ENCODE measurements at places on chromosomes 12 and 14.

GRCh38 chr12:45208604-45209487, 7.0 kb upstream of the ANO6 start:
- DNase-seq, result no peak

DNA sequence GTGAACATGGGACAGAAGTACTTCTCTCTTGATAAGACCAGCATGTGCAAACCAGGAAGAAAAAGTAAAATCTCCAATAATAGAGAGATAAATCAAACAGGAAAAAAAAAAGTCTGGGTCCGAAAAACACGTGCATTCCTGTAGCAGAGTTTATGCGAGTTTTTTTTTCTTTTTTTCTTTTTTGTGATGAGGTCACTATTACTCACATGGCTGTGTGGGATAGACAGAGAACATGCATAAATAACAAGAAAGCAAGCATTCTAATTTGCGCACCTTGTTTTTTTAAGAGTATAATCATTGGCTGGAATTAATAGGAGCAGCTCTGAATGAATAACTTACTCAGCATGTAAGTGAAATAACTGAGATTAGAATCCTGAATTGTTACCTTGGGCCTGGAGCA, 91.9 kb upstream of the CPM start:
- no peak for DNase-seq

DNA sequence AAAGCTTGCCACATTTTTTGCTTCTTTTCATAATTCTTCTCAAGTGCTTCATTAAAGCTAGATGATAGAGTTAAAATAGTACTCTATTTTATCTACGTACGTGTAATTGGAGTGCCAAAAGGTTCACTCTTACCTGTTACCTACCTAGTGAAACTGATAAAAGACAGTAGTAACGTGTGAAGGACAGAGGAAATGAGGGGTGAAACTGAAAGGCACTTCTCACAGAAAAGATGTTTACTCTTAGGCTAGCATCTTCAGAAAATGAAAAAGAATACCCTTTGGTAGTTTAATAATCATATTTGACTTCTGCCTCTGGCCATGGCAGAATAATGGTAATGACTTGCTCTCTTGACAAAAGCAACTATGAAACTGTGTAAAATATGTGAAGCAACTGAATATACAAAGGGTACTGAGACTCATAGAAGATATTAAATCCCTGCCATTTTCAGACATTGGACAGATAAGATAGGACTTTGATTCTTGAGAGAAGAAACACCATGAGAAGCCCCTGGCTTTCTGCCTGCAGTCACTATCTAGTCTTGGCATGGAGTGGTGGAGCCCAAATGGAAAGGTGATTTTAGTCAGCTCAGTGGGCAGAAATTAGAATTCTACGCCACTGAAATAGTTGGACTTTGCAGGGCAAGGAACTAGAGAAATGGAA, 6.3 kb upstream of the EVL start:
- DNase-seq, result no peak

DNA sequence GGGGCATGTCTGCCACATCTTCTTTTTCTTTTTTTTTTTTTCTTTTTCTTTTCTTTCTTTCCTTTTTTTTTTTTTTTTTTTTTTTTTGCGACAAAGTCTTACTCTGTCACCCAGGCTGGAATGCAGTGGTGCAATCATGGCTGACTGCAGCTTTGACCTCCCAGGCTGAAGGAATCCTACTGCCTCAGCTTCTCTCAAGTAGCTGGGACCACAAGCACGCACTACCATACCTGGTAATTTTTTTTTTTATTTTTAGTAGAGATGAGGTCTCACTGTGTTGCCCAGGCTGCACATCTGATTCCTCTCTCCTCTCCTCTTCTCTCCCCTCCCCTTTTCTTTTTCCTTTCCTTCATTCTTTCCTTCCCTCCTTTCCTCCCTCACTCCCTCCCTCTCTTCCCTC, 18.5 kb downstream of the SLC15A5 start:
- DNase-seq, result no peak

DNA sequence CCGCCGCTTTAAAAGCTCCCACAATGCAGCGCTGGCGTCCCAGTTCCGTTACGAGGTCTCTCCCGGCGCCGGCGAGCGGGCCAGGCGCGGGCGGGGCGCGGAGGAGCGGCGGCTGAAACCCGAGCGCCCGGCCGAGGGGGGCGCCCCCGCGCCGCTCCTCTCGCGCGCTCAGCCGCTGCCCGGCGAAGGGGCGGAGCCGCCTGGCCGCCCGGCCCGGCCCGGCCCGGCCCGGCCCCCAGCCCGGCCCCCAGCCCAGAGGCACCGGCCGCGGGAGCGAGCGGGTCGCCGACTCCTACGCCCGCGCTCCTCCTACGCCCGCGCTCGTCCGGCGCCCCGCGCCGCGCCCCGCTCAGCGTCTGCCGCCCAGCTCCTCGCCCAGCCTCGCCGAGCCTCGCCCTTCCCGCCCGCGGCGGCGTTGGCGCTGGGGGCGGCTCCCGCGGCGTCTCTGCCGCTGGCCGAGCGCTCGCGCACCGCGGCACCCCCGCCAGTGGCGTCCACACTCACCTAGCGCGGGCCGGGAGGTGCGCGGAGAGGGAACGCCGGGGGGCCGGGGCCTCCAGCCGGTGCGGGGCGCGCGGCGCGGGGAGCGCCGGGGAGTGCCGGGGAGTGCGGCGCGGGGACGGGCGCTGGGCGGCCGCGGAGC, at the start of gene RASSF8:
RASSF8 (plus strand) TSS at position 255 of the 643 bp plus-strand sequence. CDS start 96,662 bp downstream, outside the sequence.
- no peak for DNase-seq

DNA sequence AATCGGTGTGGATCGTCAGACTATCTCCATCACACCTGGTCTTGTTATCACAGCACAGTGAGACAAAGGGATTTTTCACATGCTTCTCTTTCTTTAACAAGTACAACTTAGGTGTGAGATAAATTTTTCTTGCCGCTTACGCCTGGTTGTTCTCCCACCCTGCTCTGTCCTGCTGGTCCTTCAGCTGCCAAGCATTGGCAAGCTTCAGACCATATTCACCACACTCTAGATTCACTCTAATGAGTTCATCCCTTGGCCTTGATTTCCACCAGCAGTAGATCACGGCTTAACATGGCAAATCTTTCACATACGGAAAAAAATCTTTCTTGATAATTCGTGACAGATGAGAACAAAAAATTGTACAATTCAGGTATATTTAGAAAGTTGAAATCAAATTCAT, 33.5 kb downstream of the RHOJ start:
- DNase-seq, result no peak

DNA sequence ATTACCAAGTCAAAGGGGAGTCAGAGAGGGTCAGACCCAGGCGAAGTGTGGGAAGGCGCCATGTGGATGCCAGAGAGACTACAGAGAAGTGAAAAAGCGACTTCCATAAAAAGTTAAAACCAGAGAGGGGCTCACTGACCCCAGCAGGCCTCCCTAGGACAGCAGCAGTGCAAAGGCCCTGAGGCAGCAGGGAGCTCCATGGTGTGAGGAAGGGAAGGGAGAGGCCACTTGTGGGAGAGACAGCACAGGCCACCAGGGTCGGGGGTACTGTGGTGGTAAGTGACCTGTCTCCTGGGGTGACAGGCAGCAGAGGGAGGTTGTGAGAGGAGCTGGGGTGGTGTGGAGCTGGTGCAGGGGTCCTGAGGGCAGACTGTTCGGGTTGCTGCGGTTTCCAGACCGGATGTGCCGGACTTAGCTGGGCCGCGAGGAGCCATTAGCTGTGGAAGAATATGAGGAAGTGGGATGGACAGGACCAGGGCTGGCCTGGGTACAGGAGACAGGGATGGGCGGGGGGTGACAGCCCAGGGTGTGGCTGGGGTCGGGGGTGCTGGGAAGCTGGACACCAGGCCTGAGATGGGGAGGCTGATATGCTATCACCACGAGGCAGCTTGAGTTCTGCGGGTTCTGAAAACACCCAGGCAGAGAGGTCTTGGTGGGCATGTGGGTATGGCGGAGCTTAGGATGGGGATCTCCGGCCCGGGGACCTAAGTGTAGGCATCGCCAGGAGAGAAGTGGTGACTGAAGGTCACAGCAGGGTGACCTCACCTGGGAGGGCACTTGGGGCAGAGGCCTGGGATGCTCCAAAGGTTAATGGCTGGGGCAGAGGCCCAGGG, 22.7 kb downstream of the SETD1B start:
- DNase-seq, result no peak

- no peak for DNase-seq
These were observed 15.4 kb upstream of the ANKLE2 start for GRCh38 chr12:132776816-132777568.

DNA sequence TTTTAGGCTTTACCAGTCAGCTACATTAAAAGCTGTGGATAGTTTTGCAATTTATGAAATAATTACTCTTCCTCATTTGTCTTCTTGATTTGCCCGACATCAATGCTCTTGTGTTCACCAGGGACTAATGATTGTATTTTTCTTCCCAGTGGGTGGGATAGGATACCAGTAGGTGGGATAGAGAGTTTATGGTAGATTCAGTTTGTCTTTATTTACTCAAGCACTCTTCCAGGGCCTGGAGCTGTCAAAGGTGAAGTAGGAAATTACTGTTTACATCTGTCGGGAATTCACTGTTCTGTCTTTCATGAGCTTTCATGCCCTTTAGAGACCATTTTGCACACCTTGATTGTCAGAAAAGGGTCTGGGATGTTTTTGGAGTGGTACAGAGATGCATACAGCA, 36.6 kb downstream of the ETV6 start:
- no peak for DNase-seq

GRCh38 chr14:51873221-51873893, 12.9 kb downstream of the GNG2 start:
- DNase-seq, result no peak

GRCh38 chr14:102057480-102058114, 29.2 kb downstream of the HSP90AA1 start:
- DNase-seq, result no peak

- no peak for DNase-seq
These were observed 270.5 kb upstream of the PWP1 start for GRCh38 chr12:107415071-107415470.

DNA sequence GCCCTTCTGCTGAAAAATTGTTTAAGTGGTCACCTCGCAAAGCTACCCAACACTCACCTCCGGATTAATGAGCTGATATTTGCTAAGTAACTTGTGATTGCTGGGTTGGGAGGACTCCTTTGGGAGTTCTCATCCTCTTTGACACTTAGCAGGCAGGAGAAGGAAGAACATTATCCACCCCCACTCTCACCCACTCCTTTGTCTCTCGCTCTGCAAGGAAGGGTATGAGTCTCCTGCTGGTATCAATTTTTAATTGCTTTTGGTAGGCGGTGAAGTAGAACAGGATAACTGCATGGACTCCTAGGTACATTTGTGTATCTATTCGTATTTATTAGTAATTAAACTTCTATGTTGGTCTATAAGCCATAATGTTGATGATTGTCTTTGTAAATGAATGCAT, 6.9 kb upstream of the ABHD12B start:
- DNase-seq, result no peak

DNA sequence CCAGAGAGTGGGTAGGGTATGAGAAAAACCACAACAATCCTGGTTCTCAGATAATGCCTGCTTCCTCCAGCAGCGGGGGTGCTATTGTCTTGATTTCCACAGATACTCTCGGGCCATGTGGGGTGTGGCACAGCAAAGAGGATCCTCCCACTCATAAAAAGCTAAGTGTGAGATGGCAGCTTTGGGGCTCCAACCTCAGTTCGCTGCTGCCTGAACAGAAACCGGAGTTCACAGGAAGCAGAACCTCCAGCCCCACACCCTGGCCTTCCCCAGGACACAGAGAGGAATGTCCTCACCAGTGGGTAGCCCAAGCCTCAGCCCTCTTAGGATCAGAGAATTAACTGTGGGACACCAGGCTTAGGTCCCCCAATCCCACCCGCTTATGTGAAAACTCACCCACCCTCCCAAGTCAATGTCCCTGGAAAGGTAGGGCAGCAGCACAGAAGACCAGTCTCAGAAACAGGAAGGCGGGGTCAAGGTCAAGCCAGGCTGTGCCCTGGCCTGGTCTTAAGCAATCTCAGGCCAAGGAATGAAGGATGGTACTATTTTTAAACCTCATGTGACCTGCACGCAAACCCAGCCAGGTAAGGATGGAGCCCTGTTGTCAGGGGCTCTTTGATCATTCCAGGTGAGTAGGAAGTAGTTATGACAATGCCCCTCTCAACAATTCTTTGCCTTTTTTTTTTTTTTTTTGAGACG, 9.0 kb downstream of the KCTD10 start:
- no peak for DNase-seq

- DNase-seq, result no peak
These were observed 134.0 kb downstream of the GCH1 start for GRCh38 chr14:54768501-54769129.

DNA sequence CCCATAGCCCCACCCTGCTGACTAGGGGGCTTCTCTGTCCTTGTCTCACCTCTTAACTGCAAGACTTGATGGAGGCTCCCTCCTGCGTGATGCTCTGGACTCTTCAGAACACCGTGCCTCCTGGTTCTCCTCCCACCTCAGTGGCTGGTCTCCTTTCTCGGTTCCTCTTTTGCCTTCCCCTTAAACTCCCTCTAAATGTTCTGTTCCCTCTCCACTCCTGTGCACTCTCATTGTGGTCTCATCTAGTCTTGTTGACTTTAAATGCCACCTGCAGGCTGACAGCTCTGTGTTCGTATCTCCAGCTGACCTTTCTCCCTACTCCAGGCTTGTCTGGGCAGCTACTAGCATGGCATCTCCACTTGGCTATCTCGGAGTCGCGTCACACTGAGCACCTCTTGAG, 28.3 kb downstream of the DYNC1H1 start:
- no peak for DNase-seq

DNA sequence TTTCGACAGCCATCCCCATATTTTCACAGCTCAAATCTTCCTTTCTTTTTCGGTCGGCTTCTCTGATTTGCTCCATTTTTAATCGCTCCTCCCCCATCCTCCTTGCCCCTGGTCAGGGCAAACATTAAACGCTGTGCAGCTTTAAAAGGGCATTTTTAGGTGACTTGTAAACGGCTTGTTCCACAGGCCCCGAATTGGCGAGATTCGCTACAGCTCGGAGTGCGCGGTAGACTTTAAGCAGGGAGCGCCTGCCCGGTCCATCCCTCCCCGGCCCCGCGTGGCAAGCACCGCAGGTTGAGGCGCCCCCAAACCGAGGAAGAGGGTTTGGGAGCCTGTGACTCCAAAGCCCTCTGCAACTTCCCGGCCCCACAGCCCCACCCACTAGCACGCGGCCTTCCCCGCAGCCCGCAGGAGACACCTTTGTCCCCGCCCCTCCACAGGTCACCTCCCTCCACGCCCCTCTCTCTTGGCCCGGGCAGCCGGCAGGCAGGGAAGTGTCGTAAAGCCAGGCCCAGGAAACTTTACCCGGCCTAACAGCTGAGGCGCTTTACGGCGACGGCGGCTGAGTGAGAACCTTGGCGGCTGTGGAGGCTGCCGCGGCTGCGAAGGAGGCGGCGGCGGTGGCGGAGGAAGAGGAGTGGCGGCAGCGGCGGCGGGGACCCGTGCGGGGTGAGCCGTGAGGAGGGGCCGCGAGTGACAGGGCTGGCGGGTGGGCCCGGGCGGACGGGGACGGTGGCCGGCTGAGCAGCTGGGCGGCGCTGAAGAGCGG, at the start of gene NAA30:
NAA30 (plus strand) TSS at position 550 of the 769 bp plus-strand sequence. CDS start 372 bp downstream, outside the sequence.
- peak; percentile 82 for DNase-seq

DNA sequence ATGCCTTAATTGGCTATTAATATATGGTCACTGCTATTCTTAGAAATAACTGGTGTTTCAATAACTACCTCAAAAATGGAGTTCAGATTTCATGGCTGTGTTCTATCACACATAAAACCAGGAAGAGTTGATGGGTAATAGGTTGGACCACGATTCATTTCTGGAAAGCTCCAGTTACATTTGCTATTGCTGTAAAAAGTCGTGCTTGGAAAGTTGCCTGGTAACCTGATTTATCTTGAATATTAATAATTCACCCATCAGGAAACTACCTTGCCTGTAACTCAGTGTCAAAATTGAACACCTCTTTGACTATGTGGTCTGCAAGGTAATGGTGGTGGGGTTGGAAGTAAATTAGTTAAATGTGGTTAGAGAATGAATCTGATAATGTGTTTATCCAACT, 104.7 kb upstream of the IFNG-AS1 start:
- DNase-seq, result no peak

Data from stimulated activated CD4-positive, alpha-beta T cell treated with anti-CD3 and anti-CD28 coated beads, Interleukin-2, amount 100 ng/mL, for 48 hours (primary cell).